NCI-H748 treated with DMSO at 0.1 percent for 48 hours (cell line): ENCODE measurements at places on chromosomes 5 and 9.
A peak's percentile ranks its signal among the peaks of the same experiment; 100 is the strongest.

DNA sequence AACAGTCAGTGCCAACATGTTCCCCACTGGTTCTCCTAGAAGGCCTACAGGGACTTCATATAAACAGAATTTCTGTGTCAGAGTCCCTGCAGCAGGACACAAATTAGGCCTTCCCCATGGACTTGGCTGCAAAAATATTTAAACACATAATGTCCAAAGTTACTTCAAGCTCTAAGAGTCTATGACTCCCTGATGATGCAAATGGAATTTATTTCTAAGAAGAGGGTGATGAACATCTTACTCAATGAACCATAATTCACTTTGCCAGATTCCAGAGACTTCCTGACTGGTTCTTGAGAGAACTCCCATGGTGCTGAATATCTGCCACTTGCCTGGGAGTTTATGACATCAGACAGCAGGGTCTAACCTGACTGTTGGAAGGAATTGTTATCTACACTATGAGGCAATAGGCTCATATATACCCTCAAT, 32.7 kb upstream of the ADRA1B start:
- no peak for DNase-seq

- no peak for DNase-seq
Measured at GRCh38 chr5:85651731-85652130, 966.0 kb upstream of the COX7C start.

DNA sequence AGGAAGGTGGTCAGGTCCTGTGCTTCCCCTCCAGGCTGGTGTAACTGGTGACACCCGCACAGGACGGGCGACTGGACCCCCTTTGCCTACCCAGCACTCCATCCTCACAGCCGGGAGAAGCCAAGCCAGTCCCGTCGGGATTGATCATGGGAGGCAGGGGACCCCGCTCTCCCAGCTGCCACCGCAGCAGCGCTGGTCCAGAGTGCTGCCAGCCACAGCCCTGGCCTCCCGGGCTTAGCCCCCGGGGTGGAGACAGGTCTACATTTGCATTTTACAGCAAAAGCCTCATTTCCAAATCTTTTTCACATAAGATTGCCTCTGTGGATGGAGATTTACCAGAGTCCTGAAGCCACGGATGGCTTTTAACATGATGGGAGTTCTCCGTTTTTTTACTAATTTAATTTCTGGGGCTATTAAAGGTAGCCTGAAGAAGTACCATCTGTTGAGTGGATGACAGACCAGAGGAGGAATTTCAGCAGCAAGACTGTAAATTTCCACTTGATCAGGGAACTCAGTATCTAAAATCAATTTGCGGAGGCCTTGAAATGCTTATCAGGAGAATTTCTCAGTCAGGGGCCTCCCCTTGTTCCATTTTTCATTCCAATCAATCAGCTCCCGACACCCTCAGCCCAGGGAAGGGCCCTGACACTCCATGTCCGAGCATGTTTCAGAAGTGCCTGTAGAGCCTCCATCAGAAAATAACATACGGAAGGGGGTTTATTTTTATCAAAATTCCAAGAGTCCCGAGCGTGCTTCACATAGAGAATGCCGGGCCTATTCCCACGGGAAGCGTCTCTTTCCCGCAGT, 80.6 kb downstream of the OLFM1 start:
- DNase-seq: no peak

DNA sequence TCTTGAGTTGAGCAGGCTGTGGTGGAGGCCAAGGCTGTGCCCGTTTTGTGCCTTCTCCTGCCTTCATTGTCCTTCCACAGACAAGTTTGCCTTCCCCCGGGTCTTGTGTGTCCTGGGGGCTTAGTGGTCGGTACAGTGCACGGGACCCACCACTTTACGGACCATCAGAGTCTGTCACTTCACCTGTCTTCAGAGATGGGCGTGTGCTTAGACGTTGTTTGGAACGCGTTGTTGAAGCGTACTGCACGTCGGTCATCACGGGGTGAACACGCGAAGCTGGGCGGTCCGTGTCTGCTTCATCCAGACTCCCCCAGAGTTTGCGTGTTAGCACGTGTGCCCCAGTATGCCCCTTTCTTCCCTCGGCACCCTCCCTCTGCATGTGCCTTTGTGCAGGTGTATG, 24.8 kb downstream of the CEP72 start:
- no peak for DNase-seq

- DNase-seq: no peak
Measured at GRCh38 chr5:107450531-107450930, 220.2 kb downstream of the EFNA5 start.

DNA sequence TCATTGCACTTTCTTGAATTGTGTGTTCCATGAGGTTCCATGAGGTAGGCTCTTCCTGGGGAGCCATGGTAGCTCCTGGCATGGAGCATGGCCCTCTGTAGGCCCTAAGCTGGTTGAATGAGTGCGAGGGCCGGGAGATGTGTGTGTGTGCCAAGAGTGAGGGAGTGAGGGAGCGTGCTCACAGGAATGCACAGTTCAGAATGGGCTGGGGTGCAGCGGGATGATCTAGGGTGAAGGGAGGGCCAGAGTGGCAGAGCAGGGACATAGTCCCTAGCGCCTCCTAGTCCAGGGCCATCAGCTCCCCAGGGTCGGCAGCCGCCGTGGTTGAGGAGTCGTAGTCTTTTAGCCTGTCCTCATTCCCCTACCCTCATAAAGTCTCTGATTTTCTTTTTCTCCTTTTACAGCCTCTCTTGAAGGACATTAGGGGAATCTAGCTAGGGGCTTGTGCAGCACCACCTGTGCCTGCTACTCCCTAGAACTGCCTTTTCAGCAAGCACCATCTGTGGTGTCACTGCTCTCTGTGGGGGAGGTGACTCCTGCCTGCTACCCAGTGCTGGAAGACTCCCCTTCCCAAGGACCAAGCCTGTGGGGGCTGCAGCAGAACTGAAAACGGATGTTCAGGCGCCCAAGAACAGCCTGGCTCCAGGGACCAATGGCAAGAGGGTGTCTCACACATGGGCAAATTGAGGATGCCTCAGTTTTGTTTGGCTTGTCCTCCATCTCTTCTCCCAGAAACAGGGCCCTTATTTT, 65.3 kb upstream of the PPARGC1B start:
- DNase-seq: no peak

DNA sequence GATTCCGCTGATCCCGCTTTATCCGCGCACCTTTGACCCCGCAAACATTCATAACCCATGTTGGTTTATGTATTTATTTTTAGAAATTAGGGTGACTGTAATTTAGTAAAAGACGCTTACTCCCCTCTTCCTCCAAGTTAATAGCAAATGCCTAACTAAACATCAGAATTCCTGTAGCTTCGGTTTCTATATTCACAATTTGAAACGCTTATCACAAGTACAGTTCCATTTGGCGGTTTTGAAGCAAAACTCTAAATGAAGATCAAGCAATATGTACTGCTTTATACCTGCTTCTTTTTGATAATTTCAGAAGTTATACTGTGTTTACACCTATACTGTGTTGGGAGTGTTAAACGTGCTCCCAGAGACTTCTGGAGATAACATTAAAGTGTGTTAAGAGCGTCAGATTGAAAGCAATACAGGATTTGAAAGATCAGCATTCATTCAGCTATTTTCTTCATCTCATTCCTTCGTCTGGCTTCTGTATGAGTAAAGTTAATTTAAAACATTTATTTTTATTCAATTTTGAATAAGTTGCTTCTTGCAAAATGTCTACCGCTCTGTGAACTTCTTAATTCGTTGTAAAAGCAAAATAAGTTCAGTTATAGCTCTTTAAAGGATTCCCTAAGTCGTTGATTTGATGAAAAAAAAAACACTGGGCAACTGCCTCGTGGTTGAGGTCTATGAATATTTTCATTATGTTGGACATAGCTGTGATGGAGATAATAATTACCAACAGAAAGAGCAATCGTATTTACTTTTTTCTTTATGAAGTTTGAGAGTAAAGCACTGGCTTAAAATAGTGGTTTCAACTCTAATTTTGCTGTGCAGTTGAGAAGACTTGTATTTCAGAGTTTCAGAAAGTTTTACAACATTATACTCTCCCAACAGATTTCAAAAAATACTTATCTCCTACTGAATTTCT, 2.5 kb downstream of the PRDM6 start:
- DNase-seq: no peak

DNA sequence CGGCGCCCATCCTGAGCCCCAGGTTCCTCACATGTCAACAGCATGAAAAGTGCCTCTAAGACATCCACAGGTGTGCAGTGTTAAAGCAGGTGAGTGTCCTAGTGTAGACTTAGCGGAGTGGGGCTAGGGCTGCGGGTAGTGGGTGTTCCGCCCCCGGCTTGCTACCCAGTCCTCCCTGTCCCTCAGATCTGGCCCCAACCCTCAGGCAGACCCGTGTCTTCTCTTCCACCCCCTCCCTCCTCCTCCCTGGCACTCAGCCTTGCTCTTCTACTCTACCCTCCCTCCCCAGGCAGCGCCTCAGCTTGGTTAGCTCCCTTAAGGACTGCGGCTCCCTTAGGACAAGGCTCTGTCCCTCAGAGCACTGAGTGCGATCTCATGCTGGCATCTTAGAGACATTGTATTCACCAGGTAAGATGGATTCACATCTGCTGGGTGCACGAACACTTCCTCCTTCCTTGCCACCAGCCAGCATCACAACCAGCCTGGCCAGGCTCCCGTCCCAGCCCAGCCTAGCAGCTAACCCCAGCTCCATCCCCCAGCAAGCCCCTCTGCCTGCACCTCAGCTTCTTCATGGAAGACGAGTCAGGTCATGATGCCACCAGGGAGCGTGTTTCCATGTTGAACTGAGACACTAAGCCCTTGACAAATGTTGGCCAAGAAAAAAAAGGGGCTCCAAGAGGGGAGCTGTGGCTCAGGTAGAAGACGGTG, 46.8 kb downstream of the NSUN2 start:
- no peak for DNase-seq

DNA sequence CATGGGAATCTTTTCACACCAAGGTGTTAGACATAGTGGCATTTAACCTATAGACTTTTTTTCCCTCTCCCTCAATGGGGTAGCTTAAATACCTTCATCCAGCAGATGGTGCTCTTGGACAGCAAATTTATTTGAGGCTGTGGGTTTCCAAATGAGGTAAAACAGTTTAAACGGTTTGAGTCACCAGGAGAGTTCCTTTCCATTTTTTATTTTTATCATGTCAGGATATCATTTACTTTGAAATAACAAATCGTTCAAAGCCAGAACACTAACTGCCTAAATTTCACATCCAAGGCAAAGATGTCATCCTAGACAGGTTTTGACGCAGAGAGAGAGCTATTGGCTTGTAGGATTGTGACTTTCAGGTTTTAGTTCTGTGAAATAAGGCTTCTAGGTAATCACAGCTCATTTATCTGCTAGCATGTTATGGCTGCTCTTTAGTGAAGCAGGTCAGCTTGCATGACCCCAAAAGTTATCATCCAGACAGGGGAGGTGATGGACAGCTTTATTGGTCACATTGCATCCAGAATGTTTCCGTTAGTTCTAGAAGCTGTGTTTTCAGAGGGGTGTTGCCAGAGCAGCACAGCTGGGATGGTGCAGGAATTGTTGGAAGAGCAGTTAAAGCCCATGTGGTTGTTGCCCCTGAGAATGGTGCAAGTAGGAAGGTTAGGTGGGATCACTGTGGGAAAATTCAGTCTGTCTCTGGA, 69.8 kb downstream of the KDM4C start:
- peak; percentile 66 for DNase-seq

DNA sequence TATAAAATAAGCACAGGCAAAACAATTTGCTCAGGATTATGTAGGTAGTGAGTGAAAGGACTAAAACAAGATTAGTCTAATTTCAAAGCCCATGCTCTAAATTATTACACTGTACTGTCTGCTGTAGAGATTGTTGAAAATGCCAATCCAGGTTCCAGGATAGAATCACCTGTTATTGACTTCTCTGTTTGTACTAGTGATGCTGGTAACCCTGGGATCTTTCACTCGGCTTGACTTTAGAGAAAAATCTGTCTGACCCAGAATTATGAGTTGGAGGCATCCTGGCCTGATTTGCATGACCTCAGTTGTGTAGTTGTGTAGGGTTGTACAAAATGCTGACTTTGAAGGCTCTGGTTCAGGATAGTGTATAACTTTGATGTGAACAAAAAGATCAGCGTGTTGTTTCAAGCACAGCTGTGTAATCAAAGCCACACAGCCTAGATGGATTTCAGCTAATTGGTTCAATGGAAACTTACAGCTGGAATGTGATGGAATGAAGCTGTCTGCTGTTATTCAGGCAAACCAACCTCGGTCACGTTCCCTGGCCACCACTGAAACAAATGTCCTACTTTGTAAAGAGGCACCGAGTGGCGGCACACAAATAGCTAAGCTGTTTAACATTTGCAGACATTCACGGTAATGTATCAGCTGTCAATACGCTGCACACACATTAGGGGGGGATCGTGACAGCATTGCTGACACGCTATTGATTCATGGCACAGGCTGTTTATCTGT, 340.3 kb downstream of the KCTD16 start:
- DNase-seq: no peak

DNA sequence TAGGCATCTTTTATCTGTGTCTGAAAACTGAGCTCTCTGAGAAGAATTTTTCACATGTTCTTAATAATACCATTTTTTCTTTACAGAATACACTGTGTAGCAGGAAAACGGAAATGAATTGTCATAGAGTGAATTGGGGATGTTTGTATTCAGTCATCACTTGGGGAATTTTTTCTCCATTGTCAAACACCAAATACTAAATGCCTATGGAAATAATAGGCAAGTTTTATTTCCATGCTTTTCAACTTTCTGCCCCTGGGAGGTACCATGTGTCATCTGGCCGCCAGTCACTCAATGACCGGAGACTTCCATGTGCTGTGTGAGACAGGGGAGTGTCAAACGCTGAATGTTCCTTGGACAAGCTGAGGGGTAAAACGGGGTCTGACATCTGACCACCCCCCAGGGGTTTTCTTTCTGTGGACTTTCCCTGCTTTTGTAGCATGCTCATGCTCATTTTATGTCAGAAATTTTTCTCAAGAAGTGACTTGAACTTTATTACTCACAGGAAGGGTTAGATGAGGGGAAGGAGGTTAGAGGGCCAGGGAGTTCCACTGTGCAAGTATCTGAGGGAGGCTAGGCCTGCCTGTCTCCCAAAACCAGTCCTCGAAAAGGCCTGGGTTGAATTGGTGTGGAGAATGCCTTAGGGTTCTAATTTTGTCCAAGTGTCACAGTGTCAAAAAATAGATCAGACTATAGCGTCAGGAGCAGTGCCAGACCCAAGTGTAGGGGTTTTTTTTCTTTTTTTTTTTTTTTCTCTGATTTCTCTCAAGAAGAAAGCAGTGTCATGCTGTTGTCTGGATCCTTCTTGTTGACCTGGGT, 438.6 kb downstream of the AGTPBP1 start:
- no peak for DNase-seq

DNA sequence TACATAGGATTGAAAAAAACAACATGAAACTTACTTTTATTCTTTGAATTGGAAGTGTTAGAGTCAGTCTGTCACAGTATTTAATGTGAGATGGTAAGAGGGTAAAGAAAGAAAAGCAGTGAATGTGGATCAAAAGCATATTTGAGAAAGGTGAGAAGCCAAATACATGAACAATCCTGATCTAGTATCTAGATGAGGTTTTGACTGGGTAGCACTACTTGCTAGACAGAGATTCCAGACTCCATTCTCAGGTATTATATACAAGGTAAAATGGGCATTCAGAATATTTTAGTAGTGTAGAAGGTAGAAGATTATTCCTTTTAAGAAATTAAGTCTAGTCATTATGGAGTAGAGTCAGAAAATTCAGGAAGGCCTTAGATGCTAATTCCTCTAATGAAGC, 62.2 kb downstream of the SLC38A9 start:
- DNase-seq: no peak
